IPS DF 19.7 (cell line): ENCODE measurements at places on chromosomes 1 and 21.

DNA sequence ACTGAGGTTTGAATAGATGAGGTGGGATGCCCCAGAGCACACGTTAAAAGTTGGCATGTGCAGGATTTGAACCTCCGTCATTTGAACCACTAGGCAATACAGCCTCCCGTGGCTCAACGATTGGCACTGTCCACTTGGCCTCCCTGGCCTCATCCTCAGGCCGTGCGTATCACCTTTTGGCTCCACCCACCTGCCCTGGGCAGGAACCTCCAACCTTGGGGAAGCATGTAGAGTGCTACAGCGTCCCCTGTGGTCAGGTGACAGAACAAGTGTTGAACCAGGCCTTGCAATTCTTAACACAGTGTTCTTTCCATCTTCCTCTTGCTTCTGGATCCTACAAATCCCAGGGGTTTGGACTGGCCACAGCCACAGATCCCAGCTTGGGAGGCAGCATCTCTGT is 112.6 kb downstream of the PAX7 start:
- DNase-seq, result peak; percentile 57

- DNase-seq, result no peak
Observed at GRCh38 chr1:91805311-91805801, 80.6 kb downstream of the TGFBR3 start.

DNA sequence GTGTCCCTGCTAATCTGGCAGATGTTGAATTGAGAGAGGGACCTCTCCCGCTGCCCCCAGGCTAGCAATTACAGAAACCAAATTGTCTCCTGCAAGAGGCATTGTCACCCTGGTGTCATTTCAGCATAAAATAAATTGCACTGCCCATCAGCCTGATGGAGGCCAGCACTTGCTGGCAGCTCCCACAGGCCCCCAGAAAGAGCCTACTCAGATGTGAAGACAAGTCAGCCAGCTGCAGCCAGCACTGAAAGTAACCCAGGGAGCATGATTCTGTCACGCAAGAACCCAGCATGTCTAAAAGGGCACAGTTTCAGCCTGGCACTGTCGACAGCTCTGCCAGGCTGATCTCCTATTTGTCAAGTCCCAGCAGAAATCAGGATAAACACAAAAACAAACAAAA is 110.3 kb upstream of the CTTNBP2NL start:
- DNase-seq, result no peak

- DNase-seq, result no peak
Observed at GRCh38 chr1:215958841-215959240, 391.7 kb downstream of the KCTD3 start.

GRCh38 chr1:238226810-238227209 is 336.1 kb upstream of the ZP4 start:
- DNase-seq, result no peak

GRCh38 chr1:232212253-232212652 is 417.7 kb downstream of the SIPA1L2 start:
- DNase-seq, result no peak

DNA sequence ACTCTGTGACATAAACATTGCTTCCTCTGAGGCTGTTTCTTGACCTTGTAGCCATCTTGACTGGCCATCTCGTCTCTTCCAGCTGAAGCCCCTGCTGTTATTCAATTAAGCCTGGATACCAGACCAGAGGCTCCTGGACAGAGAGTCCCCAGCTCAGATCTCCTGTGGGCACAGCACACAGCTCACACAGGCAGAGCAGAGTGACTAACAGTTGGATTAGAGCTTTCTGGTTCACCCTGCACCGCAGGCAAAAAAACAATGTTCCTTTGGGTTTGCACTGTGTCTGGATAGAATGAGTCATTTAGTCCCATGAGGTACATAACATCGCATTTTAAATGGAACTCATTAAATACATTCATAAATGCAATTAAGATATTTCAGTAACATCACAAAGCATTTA is 33.4 kb upstream of the USH2A start:
- DNase-seq, result no peak

- DNase-seq, result no peak
Observed at GRCh38 chr1:46364612-46365011, 24.0 kb downstream of the NSUN4 start.

- no peak for DNase-seq
Observed at GRCh38 chr1:161189036-161189435, 9.8 kb downstream of the ADAMTS4 start.

GRCh38 chr1:153349363-153350320 is 1.0 kb upstream of the PGLYRP4 start:
- no peak for DNase-seq

- DNase-seq, result no peak
Observed at GRCh38 chr1:206612129-206612876, at the start of gene EIF2D. EIF2D (minus strand) TSS chr1:206612465; CDS start chr1:206612342, 123 bp downstream.

- DNase-seq, result no peak
Observed at GRCh38 chr1:23909412-23909811, 3.8 kb downstream of the CNR2 start.

- no peak for DNase-seq
Observed at GRCh38 chr1:186722711-186723309, 42.6 kb upstream of the PTGS2 start.

DNA sequence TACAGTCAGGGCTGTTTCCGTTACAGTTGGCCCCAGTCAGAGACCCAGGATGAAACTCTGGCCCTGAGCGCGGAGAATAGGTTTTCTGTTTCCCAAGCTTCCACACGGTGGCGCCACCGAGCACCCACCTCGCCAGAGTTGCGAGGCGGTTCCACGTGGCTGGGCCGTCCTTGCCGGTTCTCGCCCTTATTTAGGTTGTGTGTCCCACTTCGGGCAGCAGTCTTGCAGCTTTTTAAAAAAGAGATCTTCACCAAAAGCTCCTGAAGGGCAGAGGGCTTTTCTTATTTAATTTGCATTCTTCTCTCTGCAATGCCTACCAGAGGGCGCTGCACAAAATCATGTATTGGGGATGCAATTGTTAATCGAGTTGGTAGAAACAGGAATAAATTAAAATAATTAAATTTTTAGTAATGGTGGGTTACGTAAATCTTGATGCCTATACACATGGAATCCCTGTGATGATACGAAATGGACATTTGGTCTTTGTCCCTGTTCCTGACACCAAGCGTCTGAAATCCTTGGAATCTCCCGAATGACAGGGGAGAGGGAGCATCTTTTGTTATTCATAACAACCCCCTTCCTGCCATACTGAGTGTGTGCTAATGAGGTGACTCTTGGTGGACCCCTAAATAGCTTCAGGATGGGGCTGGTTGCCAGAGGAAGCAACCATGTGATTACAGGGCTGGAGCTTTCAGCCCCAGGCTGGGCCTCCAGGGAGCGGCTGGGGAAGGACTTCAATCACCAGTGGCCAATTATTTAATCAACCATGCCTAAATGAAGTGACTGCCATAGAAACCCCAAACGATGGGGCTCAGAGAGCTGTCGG is 5.6 kb upstream of the S100A7 start:
- peak; percentile 80 for DNase-seq

- no peak for DNase-seq
Observed at GRCh38 chr1:193494368-193494767, 308.0 kb upstream of the B3GALT2 start.

- no peak for DNase-seq
Observed at GRCh38 chr1:241787691-241788090, 60.3 kb upstream of the EXO1 start.

DNA sequence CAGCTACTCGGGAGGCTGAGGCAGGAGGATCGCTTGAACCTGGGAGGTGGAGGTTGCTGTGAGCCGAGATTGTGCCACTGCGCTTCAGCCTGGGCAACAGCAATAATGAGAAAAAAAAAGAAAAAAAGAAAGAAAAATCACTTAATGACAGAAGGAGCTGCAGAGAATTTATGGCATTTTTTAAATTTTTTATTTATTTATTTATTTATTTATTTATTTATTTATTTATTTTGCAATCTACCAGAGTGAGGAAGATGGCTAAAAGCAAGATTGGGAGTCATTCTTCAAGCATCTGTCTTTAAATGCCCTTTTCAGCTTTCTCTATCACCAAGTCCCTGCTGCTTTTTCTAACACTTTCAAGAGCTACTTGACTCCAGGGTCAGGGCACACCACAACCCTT is 91.7 kb downstream of the WDR4 start:
- no peak for DNase-seq

DNA sequence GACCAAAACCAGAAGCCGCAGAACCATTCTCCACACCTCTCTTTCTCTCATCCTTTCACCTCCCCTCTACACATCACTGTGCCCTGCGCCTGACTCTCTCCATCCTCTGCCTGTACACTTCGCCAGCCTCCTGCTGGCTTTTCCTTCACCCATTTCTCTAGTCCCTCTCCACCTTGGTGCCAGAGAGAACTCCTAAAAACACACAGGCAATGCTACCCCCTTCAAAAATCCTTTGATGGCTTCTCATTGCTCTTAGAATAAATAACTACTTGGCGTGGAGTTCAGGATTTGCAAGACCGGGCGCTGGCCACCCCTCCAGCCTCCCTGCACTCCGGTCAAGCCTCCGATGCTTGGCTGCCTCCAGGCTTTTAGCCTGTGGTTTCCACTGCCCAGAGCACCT is 8.6 kb downstream of the CRABP2 start:
- DNase-seq, result no peak

DNA sequence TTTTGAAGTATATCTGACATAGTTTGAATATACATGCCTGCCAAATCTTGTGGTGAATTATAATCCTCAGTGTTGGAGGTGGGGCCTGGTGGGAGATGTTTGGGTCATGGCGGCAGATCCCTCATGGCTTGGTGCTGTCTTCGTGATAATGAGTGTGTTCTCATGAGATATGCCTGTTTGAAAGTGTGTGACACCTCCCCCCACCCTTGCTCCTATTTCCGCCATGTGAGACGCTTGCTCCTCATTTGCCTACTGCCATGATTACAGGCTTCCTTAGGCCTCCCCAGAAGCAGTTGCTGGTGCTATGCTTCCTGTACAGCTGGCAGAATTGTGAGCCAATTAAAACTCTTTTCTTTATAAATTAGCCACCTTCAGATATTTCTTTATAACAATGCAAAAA is 436.6 kb upstream of the BEND5 start:
- DNase-seq, result no peak

GRCh38 chr1:46112108-46112507 is 20.3 kb downstream of the PIK3R3 start:
- DNase-seq, result no peak

- no peak for DNase-seq
Observed at GRCh38 chr1:2468041-2468472, 8.0 kb upstream of the PLCH2 start.

DNA sequence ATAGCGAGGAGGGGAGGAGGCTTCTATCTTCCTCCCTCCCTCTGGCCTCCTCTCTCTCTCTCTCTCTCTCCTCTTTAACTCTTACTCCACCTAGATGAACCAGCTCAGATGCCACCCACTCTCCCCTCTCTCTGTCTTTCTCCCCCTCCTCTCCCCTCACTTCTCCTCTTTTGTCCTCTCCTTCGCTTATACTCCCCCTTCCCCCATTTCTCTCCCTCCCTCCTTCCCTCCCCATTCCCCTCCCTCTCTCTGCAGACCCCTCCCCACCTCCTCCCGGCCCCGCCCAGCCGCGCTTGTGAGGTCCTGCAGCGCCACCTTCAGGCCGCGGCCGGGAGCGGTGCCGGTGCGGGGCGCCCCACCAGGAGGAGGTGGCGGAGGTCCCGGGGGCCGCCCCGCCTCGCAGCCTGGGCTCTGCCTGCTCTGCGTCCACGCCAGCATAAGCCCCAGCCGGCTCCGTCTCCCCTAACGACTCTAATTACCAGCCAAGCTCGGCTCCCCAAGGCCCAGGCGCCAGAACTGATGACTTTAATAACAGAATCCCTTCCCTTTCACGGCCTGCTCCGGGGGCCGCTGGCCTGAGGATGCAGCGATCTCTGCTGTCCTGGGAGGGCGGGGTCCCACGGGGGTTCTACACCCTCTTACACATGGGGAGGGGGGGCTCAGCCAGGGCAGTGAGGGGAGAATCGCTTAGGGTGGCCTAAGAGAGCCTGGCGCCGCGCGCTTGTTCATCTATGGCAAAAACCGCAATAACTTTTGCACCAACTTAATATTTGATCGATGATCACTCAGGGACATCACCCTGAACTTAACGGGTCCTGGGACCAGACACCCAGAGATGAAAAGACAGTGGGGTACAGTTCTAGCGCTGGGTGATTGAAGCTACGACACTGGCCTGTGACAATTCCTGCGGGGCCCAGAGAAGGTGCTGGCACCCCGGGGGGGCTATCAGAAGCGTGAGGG is 637.3 kb downstream of the MATN1 start:
- peak; percentile 59 for DNase-seq

- no peak for DNase-seq
Observed at GRCh38 chr1:110176299-110176956, 26.1 kb downstream of the SLC6A17 start.

DNA sequence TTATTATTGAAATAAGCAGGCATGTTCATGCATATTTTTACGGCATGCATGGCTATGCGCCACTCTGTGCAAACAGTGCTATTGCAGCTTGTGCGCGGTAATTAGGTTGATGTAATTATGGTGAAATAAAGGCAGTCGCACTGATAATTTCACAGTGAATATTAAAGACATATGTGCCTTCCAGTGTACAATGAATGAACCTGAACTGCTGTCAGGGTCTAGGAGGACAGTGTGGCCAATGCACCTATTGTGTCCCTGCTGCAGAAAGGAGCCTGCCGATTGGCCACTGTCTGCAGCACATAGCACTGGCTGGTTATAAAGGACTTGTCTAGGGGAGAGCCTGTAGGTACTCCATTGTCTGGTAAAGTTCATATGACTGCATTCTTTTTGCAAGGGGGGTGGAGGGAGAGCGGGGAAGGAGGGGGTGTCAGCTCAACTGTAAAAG is 340.4 kb downstream of the USP25 start:
- no peak for DNase-seq

DNA sequence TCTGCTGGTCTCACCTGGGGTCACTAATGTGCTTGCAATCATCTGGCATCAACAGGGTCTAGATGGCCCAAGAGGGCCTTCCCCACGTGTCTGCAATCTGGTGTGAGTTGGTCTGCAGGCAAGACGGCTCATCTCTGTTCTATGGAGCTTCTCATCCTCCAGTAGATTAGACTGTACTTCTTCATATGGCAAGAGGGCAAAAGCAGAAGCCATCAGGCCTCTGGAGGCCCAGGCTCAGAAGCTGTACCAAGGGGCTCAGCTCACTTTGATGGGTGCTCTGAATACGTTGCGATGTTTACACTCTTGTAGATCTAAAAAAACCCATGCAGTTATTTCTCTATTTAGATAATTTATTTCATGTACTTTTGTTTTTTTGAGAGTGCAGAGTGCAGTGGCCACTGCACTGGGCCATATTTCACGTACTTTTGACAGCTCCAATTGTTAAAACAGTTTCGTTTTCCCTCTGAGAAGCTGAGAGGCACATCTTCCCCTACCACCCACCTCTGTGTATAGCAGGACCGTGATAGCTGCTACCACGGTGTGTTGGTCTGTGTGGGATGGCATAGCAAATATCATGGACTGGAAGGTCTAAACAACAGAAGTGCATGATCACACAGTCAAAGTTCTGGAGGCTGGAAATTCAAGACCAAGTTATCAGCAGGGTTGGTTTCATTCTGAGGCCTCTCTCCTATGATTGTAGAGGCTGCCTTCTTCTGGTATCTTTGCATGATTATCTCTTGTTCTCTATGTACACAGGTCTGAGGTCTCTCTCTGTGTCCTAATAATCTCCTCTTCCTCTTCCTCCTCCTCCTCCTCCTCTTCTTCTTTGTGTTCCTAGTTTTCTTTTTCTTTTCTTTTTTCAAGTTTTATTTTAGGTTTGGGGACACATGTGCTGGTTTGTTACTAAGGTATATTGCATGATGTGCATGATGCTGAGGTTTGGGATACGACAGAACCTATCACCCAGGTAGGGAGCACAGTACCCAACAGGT is 17.0 kb downstream of the CITED4 start:
- DNase-seq, result no peak

- DNase-seq, result no peak
Observed at GRCh38 chr1:88523854-88524528, 160.1 kb upstream of the PKN2 start.

GRCh38 chr21:35150562-35151226 is 101.6 kb upstream of the RUNX1 start:
- DNase-seq, result no peak
